ENCODE measurements at places on chromosomes 3 and 15.

DNA sequence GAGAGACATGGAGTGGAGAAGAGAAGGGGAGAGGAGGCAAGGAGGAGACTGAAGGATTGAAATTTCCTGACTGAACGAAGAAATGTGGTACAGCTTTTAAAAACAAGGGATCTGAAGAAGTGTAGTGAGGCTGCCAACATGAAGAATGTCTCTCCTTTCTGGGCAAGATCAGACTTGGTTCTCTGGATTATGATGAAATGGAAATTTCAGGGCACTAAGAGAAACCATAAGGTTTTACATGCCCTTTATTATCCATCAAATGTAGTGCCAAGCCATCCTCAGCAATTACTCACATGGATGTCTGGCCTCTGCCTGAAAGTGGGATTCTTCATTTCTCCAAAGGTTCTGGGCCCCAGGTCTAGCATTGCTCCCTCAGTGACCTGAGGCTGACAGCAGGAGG is 77.6 kb upstream of the CCDC80 start:
- DNase-seq = no peak

GRCh38 chr3:73041537-73041936 is 19.9 kb upstream of the EBLN2 start:
- no peak for DNase-seq

GRCh38 chr15:42057799-42058646 is 36.3 kb downstream of the PLA2G4D start:
- DNase-seq = no peak

DNA sequence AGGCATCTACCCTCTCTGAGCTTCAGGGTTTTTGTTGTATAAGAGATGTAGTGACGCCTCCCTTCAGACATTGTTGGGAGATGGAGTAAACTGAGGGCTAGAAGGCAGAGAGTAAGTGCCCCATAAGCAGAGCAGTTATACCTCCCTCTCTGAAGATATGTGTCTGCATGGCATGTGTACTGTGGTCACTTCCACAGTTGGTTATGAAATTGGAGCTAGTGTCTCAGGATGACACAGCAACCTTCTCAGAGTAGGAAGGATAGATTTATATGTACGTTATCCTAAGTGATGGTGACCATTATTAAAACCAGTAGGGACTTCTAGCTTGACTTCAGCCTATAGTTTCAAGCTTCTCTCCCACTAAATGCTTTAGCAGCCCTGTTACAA is 17.9 kb downstream of the PXK start:
- no peak for DNase-seq

DNA sequence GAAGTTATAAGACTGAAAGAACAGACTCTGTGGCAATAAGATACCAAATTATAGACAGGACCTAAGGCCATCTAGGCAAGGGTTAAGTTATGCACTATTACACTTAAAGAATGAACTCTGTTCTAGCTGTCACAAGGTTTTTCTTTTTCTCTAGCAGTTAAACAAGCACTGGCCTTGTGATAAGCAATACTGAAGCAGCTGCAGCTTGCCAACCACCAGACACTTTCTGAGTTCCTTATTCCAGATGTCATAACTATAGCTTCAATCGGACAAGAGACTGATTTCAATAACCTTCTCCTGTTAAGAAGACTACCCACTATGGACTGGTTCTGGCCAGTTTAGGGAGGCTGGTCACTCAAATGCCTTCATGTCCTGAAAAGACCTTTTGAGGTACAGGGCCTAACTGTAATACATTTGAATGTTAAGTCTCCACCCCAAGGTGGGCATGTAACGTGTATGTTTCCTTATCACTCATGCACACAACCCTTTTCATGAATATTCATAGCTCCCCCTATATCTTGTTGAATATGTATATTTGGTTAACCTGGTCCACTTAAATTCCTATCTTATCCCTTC is 85.8 kb downstream of the CFAP20DC start:
- DNase-seq = no peak

DNA sequence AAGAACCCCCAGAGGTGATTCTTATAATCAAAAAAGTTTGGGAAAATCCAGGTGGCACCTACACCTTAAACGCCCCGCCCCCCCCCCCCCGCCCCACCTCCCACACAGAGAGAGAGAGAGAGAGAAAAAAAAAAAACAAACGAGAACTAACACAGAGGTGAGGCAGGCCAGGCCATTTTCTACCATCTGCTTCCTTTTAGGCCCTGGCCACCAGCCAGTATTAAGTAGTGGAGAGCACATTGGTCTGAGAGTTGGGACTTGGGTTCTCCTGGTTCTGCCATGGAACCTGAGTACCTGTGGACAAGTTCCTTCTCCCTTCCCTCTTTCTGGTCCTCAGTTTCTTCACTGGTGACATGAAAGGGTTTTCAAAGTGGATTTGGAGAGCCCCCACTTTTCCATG is 60.6 kb downstream of the SLC6A11 start:
- no peak for DNase-seq

DNA sequence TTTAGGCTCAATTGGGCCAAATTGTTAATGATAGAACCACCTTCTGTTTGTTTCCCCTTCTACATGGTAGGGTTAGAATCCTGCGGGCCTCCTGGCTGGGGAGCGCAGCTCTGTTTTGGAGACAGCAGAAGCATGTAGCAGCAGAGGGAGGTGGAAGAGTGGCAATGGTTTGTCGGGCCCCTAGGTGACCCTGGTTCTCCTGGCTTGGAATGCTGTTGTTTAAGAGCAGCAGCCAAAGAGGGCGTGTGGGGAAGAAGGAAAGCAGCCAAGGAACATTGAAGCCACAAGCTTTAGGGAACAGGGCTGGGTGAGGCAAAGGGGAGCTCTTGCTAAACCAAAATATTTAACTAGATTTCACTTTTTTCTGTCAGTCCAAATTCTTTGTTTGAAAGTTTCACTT is 213.7 kb upstream of the NR2E3 start:
- DNase-seq = peak; percentile 15

DNA sequence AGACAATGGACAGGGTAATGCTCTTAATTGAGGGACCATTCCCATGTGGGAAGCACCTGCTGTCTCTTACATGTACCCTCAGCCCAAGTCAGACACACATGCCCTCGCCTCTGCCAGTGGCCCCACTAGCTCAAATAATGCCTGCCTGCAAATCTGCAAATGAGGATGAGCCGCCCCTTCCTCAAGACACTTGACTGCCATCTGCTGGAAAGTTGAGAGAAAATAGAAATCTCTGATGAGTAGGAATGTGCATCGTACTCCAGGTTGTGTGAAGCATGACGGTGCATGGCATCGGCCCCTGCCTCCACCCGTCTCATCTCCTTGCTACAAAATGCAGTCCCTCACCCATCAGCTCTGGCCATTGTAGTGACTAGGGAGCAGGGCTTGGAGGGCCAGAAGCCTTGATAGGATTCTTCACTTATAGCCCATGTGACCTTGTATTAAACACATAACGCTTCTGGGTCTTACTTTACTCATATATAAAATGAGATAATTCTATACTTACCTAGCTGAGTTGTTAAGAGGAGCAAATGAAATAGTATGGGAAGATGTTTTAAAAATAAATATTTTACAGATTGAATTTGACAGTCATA is 6.3 kb upstream of the SCN5A start:
- no peak for DNase-seq

- no peak for DNase-seq
These were observed 504.9 kb upstream of the DPH6 start for GRCh38 chr15:36050899-36051298.

DNA sequence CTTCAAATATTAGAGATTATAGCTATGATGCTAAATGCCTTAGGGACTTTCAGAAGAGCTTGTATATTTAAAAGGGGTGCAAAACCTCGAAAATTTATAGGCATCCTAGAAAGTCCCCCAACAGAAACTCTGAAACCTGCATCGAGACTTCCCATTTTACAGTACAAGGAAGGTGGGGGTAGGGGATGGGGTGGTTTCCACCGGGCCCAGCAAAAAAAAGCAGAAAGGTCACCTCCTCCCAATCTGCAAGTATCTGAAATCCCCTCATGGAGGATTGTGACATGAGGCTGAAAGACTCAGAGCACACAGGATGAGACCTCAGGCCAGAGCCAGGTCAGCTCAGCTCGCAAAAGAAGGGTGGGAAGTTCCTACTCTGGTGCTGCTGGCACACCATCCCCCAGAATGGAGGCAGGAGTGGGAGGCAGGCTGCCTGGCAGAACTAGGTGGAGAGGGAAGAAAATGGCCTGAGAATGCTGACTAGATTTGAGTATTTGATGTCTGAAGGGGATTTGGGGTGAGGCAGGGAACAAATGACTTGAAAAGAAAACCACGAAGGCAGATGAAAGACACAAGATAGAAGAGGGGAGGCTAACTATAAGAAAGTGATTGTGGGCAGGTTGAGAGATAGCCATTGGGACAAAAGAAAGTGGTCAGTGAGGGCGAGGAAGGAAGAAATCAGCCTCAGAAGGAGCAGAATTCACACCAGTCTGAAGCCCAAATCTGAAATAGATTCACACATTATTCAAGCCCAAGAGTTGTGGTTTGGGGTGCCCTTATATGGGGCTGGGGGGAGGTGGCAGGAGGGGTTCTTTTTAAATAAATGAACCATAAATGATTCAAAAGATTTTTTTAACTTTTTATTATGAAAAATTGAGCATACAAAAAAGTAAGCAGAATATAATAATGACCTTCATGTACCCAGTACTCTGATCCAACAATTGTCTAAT is 22.5 kb upstream of the TSC22D2 start:
- DNase-seq = no peak
